Epithelial cell of umbilical artery (primary cell): ENCODE measurements at places on chromosomes 1 and 21. TPM values are rescaled to one million over a fixed set of nuclear protein-coding genes. Genes with fewer than 3 reads are reported as not detected.

The AUNIP gene
- total RNA-seq = 4.5 and 5.5 TPM in 2 replicates

The SLC9C2 gene
- total RNA-seq = 0.32 TPM in 1 of 2 replicates, not detected in the other

The PDE4DIP gene
- total RNA-seq = 17.9 and 24.3 TPM in 2 replicates

The LMOD1 gene
- under 0.01 and 0.15 TPM in 2 replicates for total RNA-seq

The EFNA1 gene
- 57.0 and 96.1 TPM in 2 replicates for total RNA-seq

The SELENBP1 gene
- 11.0 and 18.7 TPM in 2 replicates for total RNA-seq

The PPP1R12B gene
- total RNA-seq = 8.8 and 9.9 TPM in 2 replicates

The DNAJC8 gene
- 66.3 and 108 TPM in 2 replicates for total RNA-seq

The RBM34 gene
- total RNA-seq = 60.7 and 79.9 TPM in 2 replicates

The PTGS2 gene
- total RNA-seq = 5.8 and 12.7 TPM in 2 replicates

The S100A7A gene
- total RNA-seq = not detected in 2 replicates

The RSPO1 gene
- not detected in 2 replicates for total RNA-seq

The MAP3K6 gene
- total RNA-seq = 6.4 and 6.5 TPM in 2 replicates

The ADGRL2 gene
- total RNA-seq = 50.0 and 64.6 TPM in 2 replicates

The ADAM30 gene
- not detected in 2 replicates for total RNA-seq

The SPRR4 gene
- total RNA-seq = not detected in 2 replicates

The CD48 gene
- total RNA-seq = not detected in 2 replicates

The RGS1 gene
- total RNA-seq = not detected in 2 replicates

The SHISAL2A gene
- total RNA-seq = not detected in 2 replicates

The SLC16A1 gene
- total RNA-seq = 155 and 255 TPM in 2 replicates

The PCSK9 gene
- 0.46 and 0.65 TPM in 2 replicates for total RNA-seq

The HEYL gene
- under 0.01 TPM in 1 of 2 replicates, not detected in the other for total RNA-seq

The TSSK3 gene
- not detected in 2 replicates for total RNA-seq

The KPRP gene
- not detected in 2 replicates for total RNA-seq

The TRIM63 gene
- total RNA-seq = not detected in 2 replicates

The OR2L13 gene
- total RNA-seq = not detected in 2 replicates

The LRRIQ3 gene
- total RNA-seq = 0.32 and 0.46 TPM in 2 replicates

The EXOSC10 gene
- total RNA-seq = 45.8 and 48.0 TPM in 2 replicates

The TFF2 gene
- total RNA-seq = not detected in 2 replicates

The MRPS6 gene
- 11.9 and 15.9 TPM in 2 replicates for total RNA-seq

The OR2T29 gene
- total RNA-seq = not detected in 2 replicates

The TPTE gene
- total RNA-seq = not detected in 2 replicates

The TMPRSS15 gene
- total RNA-seq = not detected in 2 replicates

The ANXA9 gene
- not detected in 2 replicates for total RNA-seq

The FNDC5 gene
- not detected in 2 replicates for total RNA-seq

The TNFRSF14 gene
- total RNA-seq = 13.0 and 26.1 TPM in 2 replicates

The CLCA4 gene
- total RNA-seq = not detected in 2 replicates

The PCP4L1 gene
- total RNA-seq = not detected in 2 replicates

The TENT5C gene
- total RNA-seq = under 0.01 and 0.15 TPM in 2 replicates

The TOMM40L gene
- 15.9 and 21.9 TPM in 2 replicates for total RNA-seq

The CFAP74 gene
- total RNA-seq = not detected in 2 replicates

The GTF2B gene
- 47.1 and 58.1 TPM in 2 replicates for total RNA-seq

The SYTL1 gene
- total RNA-seq = under 0.01 TPM in 1 of 2 replicates, not detected in the other
